ENCODE measurements at places on chromosomes 11 and 22.

DNA sequence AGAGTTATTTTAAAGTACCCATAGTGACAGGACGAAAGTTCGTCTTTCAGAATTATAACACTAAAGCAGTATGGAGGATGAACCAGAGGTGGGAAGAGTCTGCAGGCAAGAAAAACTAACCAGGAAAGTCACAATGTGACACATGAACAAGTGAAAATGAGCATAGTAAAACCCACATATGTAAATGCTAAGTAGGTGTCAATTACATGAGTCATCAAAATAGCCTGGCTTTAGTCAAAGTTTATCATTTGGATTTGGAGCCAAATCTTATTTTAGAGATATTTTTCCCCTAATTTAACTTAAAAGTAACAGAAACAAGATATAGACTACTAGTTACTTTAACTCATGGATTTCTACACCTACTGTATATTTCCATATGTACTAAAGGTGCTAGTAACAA lies 159.8 kb downstream of the GRIA4 start:
- DNase-seq = peak; percentile 11

DNA sequence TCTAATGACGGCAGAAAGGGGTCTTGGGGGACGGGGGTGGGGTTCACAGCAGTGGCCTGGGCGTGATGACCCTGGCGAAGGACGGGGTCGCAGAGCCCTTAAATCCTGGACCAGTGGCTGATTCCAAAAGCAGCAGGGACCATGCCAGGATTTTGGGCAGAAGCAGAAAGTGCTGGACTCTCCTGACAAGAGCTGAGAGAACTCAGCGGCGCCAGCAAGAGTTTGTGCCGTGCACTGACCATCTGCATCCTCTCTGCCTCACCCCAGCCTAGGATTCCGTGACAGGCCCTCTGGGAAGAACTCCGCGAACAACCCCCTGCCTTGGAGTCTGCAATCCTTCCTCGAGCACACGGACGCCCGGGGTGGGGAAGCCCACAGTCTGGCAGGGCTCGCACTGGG lies 644 bp upstream of the NDUFV1 start:
- no peak for DNase-seq

- no peak for DNase-seq
Measured at GRCh38 chr11:12666915-12667314, 7.3 kb upstream of the TEAD1 start.

DNA sequence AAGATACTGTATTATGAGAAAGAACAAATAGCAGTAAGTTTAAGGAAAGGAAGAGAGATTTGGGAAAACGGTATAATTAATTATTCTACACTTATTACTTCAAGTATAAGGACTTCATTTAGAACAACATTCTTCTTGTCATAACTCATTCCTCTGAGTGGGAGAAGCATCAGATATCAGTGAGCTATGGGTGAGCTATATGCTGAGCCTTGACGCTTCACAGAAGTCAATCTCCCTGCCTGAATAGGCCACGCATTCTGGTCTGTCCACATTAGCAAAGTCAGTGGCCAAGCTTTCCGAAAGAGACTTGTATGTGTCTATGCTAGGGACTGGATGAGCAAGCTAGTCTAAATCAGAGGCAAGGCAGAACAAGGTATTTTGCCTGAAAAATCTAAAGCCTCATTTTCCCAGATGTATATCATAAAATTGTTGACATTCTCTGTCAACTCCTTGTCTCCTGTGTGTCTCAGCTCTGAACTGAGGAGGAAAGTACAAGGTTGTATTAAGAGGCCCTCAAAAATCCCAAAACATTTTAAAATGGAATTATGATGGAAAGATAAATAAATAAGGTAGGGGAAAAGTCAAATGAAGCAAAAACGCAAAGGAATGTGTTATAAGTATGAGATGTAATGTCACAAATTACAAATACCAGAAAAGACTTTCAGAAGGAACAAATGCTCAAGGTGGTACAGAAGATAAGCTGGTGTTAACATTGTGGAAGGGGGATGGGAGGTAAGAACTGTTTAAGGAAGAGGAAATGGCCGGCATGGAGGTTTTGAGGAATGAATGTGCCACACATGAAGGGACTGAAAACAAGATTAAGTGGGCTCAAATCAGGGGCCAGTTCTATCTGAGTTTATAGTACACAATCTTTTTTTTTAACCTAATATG lies 1.4 kb downstream of the OR52N2 start:
- DNase-seq = peak; percentile 7

GRCh38 chr22:39652990-39653786 lies 82.6 kb downstream of the CACNA1I start:
- no peak for DNase-seq

GRCh38 chr11:117300283-117300663 lies 9.1 kb downstream of the BACE1-AS start:
- peak; percentile 69 for DNase-seq

- DNase-seq = no peak
Measured at GRCh38 chr11:61632096-61632495, 48.1 kb upstream of the DAGLA start.
